MCF 10A (cell line): ENCODE measurements at places on chromosomes 7 and 10. TPM values are rescaled to one million over a fixed set of nuclear protein-coding genes. Genes with fewer than 3 reads are reported as not detected.
A peak's percentile ranks its signal among the peaks of the same experiment; 100 is the strongest.

NRG3 gene
- not detected in 2 replicates for total RNA-seq

ZCWPW1 gene
- 6.5 and 8.5 TPM in 2 replicates for total RNA-seq

DNA sequence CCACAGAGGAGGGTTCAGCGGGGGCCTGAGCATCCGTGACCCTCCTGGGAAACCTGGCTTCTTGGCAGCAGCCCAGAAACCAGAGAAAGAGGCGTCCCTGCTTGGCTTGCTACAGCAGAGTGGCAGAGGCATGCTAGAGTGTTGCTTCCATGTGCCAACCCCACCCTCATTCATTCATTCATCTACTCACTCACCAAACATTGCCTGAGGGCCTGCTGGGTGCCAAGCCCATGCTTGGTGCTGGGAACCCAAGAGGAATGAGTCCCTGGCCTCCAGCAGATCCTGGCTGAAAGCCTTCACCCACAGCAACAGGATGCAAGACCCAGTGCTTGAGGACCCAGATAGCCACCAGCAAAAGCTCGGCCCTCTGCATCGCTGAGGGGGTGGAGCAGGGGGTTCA, 129.0 kb downstream of the CDH23 start:
- H3K36me3 ChIP-seq: no peaks in the 10 kb centered on the region
- H3K4me1 ChIP-seq: peaks cover 5% of the 10 kb centered on the region
- H3K27me3 ChIP-seq: peaks cover 42% of the 10 kb centered on the region
- H3K4me3 ChIP-seq: no peak overlapping the region
- peak; percentile 14 for DNase-seq

DNA sequence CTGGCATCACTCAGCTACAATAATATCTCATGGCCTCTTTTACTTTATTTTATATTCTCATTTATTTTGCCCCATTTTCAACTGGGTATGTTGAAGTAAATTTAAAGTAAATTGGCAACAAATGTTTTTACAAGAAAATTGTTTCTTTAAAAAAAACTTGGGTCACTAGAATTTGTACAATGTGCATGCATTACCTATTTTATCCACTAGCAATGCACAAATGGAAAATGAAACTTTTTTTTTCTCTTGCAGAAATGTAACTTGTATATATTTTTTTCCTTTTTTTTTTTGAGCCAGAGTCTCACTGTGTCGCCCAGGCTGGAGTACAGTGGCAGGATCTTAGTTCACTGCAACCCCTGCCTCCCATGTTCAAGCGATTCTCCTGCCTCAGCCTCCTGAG, 10.3 kb upstream of the H2AZ2 start:
- H3K36me3 ChIP-seq: no peaks in the 10 kb centered on the region
- no peak overlapping the region for H3K27ac ChIP-seq
- no peak for DNase-seq

DNA sequence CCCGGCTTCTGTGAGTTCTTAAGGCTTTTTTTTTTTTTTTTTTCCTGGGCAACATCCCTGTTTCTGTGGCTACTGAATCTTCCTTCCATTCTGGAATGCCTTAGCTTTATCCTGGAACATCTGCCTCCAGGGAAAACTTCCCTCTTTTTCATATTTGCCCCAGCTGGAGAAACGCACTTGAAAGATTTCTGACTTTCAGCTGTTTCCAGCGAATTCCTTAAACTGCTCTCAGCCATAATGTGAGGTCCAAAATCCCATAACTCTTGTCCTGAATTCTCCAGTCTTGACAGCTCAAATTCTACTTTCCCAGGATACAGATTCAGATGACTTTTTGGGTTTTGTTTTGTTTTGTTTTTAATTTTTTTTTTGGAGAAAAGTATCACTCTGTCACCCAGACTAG, 263.6 kb upstream of the AUTS2 start:
- H3K27ac ChIP-seq: no peak overlapping the region
- no peaks in the 10 kb centered on the region for H3K27me3 ChIP-seq
- peaks cover 4% of the 10 kb centered on the region for H3K36me3 ChIP-seq
- no peak for DNase-seq
- H3K4me3 ChIP-seq: no peak overlapping the region

MYPN gene
- total RNA-seq: 0.22 and 0.37 TPM in 2 replicates

ASIC3 gene
- 3.9 and 8.8 TPM in 2 replicates for total RNA-seq

GRCh38 chr10:119340893-119341458, 133.6 kb downstream of the GRK5 start:
- no peak overlapping the region for H3K27ac ChIP-seq
- no peaks in the 10 kb centered on the region for H3K27me3 ChIP-seq

OR13A1 gene
- total RNA-seq: not detected in 2 replicates

GRCh38 chr7:141359262-141359661, 191.9 kb upstream of the AGK start:
- no peak overlapping the region for H3K27ac ChIP-seq
- no peaks in the 10 kb centered on the region for H3K36me3 ChIP-seq
- H3K4me1 ChIP-seq: peaks cover 34% of the 10 kb centered on the region
- H3K27me3 ChIP-seq: no peaks in the 10 kb centered on the region
- no peak for DNase-seq

EPDR1 gene
- not detected in 2 replicates for total RNA-seq

DNA sequence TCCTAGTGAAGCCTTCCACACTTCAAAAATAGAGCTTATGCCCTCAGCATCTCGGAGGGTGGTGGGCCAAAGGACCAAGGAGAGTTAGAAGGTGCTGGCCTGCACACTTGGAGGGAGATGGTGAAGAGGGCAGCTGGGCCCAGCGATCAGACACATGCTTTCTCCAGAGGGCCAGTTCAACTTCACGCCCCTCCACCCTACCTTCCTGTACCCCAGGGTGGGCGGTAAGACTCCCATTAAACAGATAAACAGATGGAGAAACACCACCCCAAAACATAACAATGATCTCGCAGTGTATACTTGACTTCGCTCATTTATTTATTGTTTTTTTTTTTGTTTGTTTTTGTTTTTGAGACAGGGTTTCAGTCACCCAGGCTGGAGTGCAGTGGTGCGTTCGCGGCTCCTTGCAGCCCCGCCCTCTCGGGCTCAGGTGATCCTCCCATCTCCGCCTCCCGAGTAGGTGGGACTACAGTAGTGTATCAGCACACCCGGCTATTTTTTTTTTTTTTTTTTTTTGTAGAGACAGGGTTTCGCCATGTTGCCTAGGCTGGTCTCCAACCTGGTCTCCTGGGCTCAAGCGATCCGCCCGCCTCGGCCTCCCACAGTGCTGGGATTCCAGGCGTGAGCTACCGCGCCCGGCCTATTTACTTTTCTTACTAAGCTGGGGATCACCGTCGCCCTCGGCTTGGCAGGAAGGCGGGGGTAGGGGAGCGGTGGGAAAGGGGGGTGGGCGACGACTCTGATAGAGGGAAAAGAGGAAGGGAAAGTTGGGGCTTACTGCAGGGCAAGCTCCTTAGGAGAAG, 1.8 kb downstream of the C10orf95 start:
- peak; percentile 89 for DNase-seq
- H3K36me3 ChIP-seq: peaks cover 23% of the 10 kb centered on the region
- peaks cover 7% of the 10 kb centered on the region for H3K4me1 ChIP-seq

DNA sequence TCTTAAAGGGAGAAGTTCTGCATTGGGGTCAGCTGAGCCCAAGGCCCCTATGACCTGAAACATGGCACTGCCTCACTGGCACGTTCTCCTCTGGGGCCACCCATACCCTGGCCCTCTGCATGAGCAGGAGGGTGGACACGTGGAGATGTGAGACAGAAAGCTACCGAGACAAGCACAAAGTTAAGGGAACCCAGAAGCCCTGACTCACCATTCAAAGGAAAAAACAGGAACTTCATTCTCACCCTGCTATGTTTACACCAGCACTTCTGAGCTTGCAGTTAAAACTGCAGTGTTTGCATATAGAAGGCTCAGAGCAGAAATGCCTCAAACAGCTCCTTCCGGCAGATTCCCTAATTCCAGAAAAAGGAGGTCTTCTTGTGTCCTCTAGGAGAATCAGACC, 41.7 kb downstream of the DENND11 start:
- peaks cover 31% of the 10 kb centered on the region for H3K36me3 ChIP-seq
- no peak overlapping the region for H3K4me3 ChIP-seq
- no peaks in the 10 kb centered on the region for H3K27me3 ChIP-seq
- H3K4me1 ChIP-seq: no peaks in the 10 kb centered on the region

DNA sequence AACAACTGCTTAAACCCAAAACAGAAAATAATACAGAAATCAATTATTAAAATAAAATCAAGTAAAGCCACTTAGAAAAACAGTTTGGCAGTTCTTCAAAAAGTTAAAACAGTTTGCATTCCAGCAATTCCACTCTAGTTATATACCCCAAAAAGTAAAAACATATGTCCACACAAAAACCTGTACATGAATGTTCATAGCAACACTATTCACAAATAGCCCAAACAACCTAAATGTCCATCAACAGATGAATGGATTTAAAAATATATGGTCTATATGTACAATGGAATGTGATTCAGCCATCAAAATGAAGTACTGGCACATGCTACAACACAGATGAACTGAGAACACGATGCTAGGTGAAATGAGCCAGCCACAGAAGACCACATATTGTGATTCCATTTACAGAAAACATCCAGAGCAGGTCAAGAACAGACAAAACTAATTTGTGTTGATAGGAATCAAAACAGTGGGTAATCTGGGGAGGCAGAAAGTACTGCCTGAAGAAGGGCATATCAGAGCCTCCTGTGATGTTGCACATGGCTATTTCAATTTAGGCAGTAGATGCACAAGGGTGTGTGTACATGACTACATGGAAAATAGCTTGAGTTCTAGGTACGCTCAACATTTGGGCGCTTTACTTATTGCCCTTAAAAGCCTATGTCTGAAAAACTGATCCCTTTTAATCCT, 66.3 kb downstream of the CYTH3 start:
- H3K4me1 ChIP-seq: peaks cover 7% of the 10 kb centered on the region
- no peaks in the 10 kb centered on the region for H3K36me3 ChIP-seq
- no peak for DNase-seq
- no peak overlapping the region for H3K27ac ChIP-seq
- H3K4me3 ChIP-seq: no peak overlapping the region
